ENCODE measurements at places on chromosomes 16 and 17.

DNA sequence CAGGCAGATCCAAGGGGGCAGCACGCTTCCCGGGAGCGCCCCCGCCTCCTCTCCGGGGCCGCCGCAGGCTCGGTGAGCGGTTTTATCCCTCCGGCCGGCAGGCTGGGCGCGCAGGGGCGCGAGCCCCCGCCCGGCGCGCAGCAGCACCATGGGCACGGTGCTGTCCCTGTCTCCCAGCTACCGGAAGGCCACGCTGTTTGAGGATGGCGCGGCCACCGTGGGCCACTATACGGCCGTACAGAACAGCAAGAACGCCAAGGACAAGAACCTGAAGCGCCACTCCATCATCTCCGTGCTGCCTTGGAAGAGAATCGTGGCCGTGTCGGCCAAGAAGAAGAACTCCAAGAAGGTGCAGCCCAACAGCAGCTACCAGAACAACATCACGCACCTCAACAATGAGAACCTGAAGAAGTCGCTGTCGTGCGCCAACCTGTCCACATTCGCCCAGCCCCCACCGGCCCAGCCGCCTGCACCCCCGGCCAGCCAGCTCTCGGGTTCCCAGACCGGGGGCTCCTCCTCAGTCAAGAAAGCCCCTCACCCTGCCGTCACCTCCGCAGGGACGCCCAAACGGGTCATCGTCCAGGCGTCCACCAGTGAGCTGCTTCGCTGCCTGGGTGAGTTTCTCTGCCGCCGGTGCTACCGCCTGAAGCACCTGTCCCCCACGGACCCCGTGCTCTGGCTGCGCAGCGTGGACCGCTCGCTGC is 832 bp downstream of the CDK5R1 start:
- DNase-seq = no peak

DNA sequence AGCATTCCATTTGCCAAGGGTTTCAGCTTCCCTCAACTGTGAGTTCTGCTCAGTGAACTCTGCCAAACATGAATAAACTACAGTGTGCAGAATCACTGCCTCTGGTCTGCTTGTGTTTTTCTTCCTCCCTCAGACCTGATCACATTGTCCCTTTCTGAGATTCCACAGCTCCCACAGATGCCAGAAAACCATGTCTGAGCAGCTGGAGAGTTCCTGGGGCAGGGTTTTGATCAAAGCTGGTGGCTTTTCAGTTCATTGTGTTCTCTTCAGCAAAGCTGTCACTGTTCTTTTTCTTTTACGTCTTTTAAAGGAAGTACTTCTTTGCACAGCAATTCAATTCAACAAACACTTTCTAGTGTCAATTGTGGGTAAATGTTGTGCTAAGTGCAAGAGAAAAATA is 555.8 kb downstream of the RBFOX1 start:
- no peak for DNase-seq

DNA sequence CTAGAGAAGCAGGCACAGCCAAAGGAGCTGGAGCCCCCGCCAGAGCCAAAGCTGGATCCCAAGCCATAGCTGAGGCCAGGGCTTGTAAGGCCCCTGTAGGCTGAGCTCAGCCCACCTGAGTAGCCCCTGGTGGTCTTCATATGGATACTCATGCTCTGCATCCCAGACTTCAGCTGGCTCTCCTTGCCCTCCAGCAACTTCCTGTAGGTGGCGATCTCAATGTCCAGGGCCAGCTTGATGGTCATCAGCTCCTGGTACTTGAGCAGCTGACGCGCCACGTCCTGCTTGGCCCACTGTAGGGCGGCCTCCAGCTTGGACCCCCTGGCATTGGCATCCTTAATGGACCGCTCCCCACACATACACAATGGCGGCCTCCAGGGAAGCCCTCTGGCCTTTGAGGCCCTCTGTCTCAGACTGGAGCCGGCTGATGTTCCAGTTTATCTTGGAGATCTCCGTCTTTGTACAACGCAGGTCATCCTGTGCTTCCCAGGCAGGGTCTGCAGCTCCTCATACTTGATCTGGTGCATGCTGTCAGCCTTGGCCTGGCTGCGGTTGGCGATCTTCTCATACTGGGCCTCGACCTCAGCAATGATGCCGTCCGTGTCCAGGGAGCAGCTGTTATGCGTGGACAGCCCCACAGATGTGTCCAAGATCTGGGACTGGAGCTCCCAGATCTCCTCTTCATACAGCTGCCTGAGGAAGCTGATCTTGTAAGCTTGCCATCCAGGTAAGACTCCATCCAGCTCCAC is 28.9 kb downstream of the IKZF3 start:
- no peak for DNase-seq

- DNase-seq = no peak
These were observed 34.4 kb downstream of the METRNL start for GRCh38 chr17:83113792-83114191.

DNA sequence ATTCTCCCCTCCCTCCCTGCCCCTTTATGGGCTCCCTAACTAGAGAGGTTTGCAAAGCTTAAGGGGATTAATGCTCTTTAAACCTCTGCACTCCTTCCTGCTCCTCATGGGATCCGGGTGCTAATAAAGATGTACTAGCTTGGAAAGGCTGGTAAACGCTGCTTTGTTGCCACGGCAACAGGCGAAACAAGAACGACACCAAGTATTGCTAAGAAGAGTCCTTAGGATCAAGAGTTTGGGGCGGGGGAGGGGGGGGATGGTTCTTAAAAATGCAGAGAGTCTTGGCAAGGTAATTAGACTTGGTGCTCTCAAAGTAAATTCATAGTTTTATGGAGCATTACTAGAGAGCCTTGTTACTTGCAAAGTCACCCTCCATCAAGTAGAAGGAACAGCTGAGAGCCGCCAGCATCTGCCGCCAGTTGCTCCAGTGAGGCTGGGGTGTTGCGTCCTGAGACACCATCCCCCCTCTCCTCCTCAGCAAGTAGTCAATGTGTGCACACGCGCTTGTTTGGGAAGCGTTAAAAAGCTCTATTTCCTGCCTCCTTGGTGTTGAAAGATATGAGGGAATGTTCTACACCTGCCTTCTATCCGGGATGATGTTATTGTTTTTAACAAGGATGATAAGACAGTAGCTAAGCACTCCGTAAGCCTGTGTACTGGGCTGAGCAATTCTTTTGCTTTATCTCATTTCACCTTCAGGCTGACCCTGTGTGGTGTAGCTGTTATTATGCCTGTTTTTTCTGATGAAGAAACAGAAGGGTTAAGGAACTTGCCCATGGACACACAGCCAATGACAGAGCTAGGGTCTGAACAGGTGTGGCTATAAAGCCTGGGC is 190.9 kb downstream of the CCDC182 start:
- DNase-seq = no peak

GRCh38 chr16:85180047-85180826 is 68.0 kb upstream of the CIBAR2 start:
- no peak for DNase-seq

DNA sequence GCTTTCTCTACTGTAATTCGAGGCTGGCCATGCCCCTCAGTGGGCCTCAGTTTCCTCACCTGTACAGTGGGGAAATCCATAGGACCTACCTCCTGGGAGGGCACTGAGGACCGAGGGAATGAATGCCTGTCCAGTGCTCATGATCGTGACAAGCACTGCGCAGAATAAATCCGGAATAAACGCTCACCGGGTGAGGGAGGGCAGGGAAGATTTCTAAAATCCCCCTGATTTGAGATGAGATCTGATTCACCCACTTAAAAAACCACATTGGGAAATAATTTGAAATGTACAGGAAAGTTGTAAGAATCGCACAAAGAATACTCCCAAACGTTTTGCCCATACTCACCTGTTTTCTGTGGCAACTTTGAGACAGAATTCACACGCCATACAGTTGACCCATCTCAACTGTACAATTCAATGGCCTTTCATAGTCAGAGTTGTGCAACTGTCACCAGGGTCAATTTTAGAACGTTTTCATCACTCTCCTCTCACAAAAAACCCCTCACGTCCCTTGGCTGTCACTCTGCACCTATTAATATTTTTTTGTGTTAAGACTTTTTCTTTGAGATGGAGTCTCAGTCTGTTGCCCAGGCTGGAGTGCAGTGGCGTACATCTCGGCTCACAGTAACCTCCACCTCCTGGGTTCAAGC is 49.8 kb downstream of the IRF8 start:
- DNase-seq = no peak

DNA sequence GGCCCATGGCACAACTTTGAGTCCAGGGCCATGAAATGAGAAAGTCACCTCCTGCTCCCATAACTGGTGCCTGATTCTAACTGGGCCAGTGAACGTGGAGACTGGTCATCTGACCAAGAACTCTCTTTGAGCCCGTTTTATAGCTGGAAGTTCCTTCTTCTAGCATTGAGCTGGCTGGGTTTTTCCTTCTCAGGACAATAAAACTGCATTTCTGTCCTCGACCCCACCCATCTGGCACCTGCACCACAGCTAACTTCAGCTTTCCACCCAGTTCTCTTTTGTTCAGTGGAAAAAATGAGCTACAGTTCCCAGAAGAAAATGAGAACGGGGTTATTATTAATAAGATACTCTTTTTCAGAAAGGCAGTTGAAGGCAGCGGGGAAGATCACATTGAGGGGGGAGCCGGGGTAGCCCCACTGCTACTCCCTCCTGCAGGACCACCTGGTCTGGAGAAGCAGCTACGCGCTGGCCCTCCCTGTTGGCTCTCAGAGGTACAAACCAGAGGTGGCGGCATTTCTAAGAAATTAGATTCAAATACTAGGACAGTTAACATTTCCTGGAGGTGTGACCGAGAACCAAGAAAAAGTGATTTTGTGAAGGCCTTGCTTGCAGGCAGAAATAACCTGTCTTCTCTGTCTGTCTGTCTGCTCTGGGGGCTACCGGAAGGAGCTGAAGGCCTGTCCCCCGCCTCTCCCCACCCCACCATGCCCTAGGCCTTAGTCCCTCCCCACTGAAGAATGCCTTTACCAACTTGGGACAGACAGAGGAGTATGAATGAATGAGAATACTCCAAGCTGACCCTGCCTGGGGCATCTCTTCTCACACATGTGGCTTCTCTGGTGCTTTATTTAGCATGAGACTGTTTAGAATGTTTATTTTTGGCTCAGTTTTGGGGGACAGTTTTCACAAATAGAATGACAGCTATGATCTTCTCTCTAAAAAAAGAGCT is 123.9 kb downstream of the XYLT1 start:
- DNase-seq = no peak

- DNase-seq = no peak
These were observed 6.4 kb upstream of the FOXJ1 start for GRCh38 chr17:76147211-76148014.

GRCh38 chr17:51527225-51527982 is 267.1 kb downstream of the UTP18 start:
- DNase-seq = no peak

DNA sequence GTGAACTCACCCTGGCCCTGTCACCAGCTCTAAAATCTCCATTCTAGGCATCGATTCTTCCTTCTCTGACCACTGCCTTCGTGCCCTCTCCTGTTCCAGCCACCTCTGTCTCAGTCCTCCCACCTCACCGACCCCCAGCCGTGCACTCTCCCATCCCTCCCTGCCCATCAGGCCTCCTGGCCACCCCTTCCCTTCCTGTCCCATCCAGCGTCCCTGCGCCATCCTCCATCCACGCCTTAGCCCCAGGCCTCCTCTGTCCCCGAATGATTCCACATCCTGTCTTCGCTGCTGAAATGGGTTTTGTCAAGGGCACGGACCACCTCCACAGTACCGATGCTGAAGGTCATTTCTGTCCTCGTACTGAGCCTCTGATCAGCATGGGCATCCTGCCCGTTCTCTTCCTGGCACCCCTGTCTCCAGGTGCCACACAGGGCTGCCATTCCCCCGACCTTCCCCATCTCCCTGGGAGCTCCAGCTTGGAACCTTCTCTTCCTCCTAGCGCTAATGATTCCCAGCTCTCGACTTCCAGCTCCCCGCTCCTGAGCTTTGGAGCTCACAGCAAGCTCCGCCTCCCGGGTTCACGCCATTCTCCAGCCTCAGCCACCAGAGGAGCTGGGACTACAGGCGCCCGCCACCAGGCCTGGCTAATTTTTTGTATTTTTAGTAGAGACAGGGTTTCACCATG is 2.6 kb downstream of the TRIM65 start:
- DNase-seq = no peak

DNA sequence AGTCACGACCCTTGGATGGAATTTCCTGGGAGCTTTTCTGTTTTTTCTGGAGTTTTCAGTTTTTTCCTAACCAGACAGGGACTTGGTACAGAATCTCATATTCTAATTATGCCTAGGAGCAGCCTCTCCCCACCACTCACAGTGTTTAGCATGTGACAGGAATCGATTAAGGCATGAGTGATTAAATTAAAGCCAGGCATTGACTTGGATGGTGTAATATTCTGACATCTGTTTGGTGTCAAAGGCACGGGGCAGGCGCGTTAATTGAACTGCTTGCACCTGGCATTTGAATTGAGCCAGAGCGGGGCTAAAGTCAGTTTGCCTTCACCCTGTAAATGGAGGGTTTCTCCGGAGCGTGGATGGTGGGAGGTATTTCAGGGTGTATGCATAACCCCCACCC is 11.9 kb downstream of the MAPT start:
- no peak for DNase-seq

DNA sequence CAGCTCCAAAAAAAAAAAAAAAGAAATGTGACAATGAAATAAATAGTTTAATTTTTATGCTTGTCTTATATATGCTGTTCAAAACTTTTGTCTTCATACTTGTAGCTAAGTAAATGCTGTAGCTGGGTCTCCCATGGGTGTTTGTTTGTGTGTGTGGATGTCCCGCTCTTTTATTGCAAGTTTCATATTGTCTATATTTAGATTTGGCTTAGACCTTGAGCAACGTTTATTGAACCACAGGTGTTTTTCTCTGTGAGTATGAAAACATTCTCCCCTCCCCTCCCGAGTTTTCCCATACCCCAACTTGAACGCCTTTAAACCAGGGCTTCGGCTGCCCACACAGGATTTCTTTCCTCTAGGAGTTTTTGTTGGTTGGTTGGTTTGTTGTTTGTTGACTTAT is 45.2 kb downstream of the MFSD11 start:
- no peak for DNase-seq

- no peak for DNase-seq
These were observed 1.1 kb upstream of the CCL22 start for GRCh38 chr16:57357330-57358085.

All from epithelial cell of proximal tubule (primary cell).